Activated T-helper 1 cell treated with anti-CD3 and anti-CD28 coated beads, Interleukin-12 subunit alpha, Interleukin-12 subunit beta, Interleukin-2, Interleukin-4 antibody, amounts not matched to agents 30 ng/mL and 10 ng/mL and 1 ng/mL, durations not matched to agents 14 hours and 24 hours and 36 hours (primary cell): ENCODE measurements at places on chromosomes 6 and 20.

- no peak overlapping the region for H3K4me3 ChIP-seq
- no peak overlapping the region for H3K27ac ChIP-seq
- peaks cover 3% of the 10 kb centered on the region for H3K27me3 ChIP-seq
- peak; percentile 62 for DNase-seq
- peaks cover 3% of the 10 kb centered on the region for H3K36me3 ChIP-seq
Measured at GRCh38 chr6:5030596-5031136, 26.8 kb upstream of the RPP40 start.

DNA sequence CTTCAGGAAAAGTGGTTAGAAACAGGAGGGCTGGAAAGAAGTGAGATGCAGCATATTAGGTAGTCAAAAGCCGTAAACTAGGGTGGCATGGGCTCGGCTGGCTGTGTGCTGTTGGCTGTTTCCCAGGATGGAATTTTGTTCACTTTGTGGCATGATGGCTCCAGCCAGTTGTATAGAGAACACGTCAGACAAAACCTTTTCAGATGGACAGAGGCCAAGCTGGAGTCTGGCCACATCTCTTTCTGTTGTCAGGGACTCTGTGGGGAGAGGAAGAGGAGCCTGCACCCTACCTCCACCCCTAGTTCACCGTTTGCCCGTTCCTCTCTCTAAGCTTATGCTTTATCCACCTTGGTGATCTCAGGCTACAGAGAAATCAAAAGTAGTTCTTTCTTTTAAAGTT, 22.0 kb downstream of the C6orf89 start:
- H3K27ac ChIP-seq = no peak overlapping the region
- peaks cover 42% of the 10 kb centered on the region for H3K4me1 ChIP-seq
- H3K27me3 ChIP-seq = no peaks in the 10 kb centered on the region
- H3K4me3 ChIP-seq = no peak overlapping the region
- DNase-seq = no peak

DNA sequence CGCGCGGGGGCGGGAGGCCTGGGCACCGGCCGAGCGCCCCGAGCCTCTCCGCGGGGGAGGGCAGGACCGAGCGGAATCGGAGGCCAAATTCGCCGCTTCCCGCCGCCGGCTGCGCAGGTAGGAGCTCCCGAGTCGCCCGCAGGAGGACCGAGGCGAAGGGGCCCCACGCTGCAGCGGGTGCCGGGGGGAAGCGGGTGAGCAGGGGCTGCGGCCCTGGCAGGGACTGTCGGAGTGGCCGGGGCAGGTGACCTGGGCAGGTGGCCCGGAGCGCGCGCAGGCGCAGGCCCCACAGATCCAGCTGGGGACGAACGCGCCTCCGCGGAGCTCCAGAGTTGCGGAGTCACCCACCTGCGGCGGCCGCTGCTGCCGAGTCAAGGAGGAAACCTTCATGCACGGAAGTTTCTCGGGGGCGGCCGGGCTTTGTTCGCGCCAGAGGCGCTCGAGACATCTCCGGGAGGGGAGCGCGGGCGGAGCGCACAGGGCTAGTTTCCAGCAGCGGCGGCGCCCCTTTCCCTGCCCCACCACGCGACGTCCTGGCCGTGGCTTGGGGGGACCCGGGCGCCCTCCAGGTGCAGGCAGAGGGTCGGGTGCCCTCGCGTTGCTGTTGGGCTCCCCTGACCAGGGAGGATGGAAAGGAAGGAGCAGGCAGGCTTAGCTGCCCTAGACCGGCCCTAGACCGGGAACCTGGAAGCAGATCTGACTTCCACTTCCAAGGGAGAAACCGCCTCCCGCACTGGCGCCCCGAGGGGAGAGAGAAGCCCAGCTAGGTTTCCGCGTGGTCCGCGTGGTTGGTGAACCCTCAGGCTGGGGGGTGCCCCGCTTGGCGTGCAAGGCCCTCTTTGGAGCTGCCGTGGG, 590 bp downstream of the SLCO4A1 start:
- H3K27me3 ChIP-seq = peaks cover 10% of the 10 kb centered on the region
- peak; percentile 59 for DNase-seq
- no peak overlapping the region for H3K27ac ChIP-seq
- peak overlapping the region; percentile 85 for H3K4me3 ChIP-seq
- H3K4me1 ChIP-seq = peaks cover 16% of the 10 kb centered on the region

GRCh38 chr20:21432911-21433310, 35.6 kb upstream of the NKX2-4 start:
- H3K27me3 ChIP-seq = peaks cover 20% of the 10 kb centered on the region
- H3K4me3 ChIP-seq = no peak overlapping the region
- no peaks in the 10 kb centered on the region for H3K36me3 ChIP-seq
- H3K27ac ChIP-seq = no peak overlapping the region
- H3K4me1 ChIP-seq = no peaks in the 10 kb centered on the region

- H3K4me3 ChIP-seq = no peak overlapping the region
- no peaks in the 10 kb centered on the region for H3K4me1 ChIP-seq
- no peak for DNase-seq
- H3K27me3 ChIP-seq = no peaks in the 10 kb centered on the region
- no peaks in the 10 kb centered on the region for H3K36me3 ChIP-seq
Measured at GRCh38 chr6:51411496-51412125, 592.9 kb downstream of the TFAP2B start.

GRCh38 chr20:34328928-34329677, 25.9 kb upstream of the AHCY start:
- H3K4me1 ChIP-seq = no peaks in the 10 kb centered on the region
- H3K4me3 ChIP-seq = no peak overlapping the region
- no peaks in the 10 kb centered on the region for H3K36me3 ChIP-seq
- H3K27me3 ChIP-seq = no peaks in the 10 kb centered on the region

- peaks cover 22% of the 10 kb centered on the region for H3K27me3 ChIP-seq
- no peak overlapping the region for H3K27ac ChIP-seq
- no peak overlapping the region for H3K4me3 ChIP-seq
Measured at GRCh38 chr6:106927531-106928398, 46.8 kb downstream of the CD24 start.

DNA sequence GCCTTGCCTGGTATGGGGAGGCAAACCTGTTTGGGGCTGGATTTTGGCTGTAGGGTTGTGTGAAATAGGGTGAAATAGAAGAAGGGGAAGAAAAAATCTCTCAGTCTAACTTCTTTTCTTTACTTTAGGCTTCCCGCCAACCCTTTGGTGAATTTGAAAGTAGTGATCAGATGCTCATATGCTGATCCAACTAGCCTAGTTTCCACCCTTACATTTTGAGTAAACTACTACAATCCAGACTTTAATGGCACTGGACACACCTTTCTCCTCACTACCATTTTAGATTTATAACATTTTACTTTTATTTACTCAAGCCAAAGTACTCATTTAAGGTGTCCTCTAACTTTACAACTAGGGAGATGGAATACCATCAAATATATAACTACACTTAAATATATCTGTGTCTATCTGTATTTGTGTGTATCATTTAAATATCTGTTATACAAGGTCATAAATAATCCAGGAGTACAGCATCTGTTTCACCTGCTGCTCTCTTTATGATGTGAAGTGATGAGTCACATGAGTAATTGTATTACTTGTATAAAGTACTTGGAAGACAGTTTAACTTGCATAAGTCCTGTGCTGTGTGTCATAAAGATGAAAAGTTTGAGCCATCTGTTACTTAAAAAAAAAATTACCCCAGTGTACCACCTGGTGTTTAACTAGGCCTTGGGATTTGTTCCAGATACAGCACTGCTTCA, 172.1 kb downstream of the CDKAL1 start:
- H3K4me3 ChIP-seq = no peak overlapping the region
- H3K36me3 ChIP-seq = peaks cover 2% of the 10 kb centered on the region
- no peak for DNase-seq
- H3K4me1 ChIP-seq = peaks cover 52% of the 10 kb centered on the region
- H3K27ac ChIP-seq = no peak overlapping the region

GRCh38 chr6:74213995-74214394, 518.0 kb downstream of the CD109 start:
- H3K27ac ChIP-seq = no peak overlapping the region
- H3K4me3 ChIP-seq = no peak overlapping the region
- H3K36me3 ChIP-seq = no peaks in the 10 kb centered on the region
- no peaks in the 10 kb centered on the region for H3K4me1 ChIP-seq

DNA sequence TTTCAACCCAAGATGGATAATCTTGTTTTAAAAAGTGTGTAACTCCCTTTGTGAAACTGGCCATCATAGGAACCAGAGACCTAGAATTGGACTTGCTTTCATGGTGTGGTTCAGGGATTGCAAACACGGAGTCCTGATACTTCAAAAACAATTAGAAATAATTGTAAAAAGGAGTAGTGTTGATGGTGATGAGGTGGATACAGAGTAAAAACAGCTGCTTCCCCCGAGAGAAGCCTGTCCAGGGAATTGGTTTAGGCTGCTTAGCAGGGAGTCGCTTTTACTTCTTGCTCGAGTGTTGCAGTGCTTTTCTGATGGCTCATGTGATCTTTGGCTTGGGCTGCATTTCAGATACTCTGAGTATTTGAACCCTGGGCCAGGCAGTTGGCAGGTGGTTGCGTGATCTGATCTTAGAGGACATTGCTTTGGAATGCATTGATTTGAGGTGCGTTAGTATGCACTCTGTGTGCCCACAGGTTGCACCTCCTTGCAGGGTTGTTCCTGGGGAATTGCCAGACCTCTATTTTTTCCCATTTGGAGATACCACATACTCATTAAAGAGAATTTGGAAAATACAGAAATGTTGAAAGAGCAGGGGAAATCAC, 19.5 kb downstream of the KIF3B start:
- peaks cover 11% of the 10 kb centered on the region for H3K36me3 ChIP-seq
- DNase-seq = no peak
- no peak overlapping the region for H3K27ac ChIP-seq
- H3K4me1 ChIP-seq = peaks cover 48% of the 10 kb centered on the region
- H3K4me3 ChIP-seq = no peak overlapping the region
- H3K27me3 ChIP-seq = no peaks in the 10 kb centered on the region

DNA sequence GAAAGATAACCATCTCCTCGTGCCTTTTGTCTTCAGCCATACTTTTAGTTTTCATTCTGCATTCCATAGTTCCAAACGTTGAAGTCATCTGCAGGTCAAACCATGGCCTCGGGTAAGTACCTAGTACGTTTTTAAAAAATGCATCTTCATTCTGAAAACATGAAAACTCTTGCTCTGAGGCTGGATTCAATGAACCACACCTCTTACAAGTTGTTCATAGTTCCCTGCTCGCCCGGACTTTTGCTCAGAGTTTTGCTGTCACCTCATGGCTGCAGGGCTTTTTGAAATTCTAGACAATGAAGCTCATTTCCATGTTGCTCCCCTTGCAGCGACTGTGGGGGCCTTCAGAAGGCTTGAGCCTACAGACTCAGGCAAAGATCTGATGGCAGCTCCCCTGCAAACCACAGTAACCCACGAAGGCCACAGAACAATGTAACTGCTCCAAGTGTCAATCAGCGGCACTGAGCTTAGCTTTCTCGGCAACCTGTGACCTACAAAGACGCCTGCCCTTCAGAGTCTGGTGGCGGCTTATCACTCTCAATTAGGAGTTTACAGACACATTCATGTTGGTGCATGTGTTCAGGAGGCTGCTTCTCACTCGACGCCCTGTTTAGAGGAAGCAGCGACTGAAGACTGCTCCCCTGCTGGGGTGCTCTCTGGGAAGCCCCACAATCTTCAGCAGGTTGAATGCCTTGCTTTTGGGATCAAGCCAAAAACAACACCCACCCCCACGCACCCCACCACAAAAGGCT, 61.2 kb downstream of the FOXC1 start:
- no peak overlapping the region for H3K4me3 ChIP-seq
- no peak overlapping the region for H3K27ac ChIP-seq
- no peaks in the 10 kb centered on the region for H3K36me3 ChIP-seq

DNA sequence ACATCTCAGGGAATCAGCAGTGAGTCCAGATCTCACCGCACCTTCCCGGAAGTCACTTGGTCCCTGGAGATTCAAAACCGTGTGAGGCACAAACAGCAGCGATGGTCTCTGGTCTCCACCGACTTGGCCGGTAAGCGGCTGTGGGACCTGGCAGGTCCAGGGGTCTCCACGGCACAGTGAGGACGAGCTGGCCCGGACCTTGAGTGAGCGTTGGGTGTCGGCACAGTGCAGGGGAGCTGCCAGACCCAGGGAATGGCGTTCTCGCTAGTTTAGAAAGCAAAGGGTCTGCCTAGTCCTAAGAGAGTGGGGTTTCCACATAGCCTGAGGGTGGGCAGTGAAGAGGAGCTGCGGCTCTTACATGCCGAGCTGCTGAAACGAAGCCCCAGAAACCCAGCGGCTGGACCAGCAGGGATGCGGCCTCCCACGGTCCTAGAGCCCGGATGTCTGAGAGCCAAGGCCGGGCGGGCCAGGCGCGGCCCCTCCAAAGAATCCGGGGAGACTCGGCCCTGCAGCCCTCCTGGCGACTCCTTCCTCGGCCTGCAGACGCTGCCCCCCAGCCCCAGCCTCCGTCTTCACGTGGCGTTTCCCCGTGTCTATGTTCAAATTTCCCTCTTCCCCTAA, 185.0 kb downstream of the ERMARD start:
- H3K27ac ChIP-seq = no peak overlapping the region
- H3K36me3 ChIP-seq = no peaks in the 10 kb centered on the region
- H3K4me3 ChIP-seq = no peak overlapping the region
- DNase-seq = no peak
- H3K27me3 ChIP-seq = no peaks in the 10 kb centered on the region

DNA sequence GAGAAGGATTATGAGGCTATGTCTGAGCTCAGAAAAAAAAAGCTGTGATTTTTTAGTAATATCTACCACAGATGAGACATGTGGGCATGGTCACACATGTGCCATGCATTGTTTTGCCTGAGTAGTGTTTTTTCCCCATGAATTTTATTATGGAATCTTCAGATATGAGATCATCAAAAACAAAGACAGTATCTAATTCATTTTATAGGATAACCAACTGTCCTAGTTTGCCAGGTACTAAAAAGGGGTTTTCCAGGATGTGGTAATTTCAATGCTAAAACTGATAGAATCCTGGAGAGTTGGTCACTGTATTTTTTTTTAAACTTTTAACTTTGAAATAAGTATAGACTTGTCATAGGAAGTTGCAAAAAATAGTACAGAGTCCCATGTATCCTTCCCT, 127.4 kb upstream of the MAP3K7 start:
- no peak overlapping the region for H3K27ac ChIP-seq
- no peak for DNase-seq
- H3K27me3 ChIP-seq = peaks cover 17% of the 10 kb centered on the region
- no peaks in the 10 kb centered on the region for H3K36me3 ChIP-seq

GRCh38 chr6:29230666-29231065, 60.0 kb downstream of the OR2J2 start:
- H3K4me1 ChIP-seq = no peaks in the 10 kb centered on the region
- no peaks in the 10 kb centered on the region for H3K36me3 ChIP-seq
- DNase-seq = no peak
- H3K27me3 ChIP-seq = peaks cover 10% of the 10 kb centered on the region
- no peak overlapping the region for H3K4me3 ChIP-seq
- no peak overlapping the region for H3K27ac ChIP-seq

DNA sequence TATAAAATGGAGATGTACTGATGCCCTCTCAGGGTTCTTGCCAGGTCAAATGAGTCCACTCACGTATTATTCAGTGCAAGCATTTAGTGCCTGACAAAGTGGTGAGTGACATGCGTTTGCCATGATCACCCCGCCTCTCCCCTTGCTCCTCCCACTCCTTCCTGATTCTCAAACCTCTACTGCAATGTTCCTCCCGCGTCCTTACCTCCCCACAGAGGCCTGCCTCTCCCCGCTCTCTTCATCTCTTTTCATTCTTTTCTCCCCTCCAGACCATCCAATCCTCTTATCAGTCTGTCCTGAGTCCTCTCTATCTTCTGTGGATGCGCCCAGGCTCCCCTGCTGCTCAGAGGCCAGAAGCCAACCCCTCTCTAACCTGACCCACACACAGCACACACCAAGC, 40.7 kb downstream of the KCNK5 start:
- H3K27me3 ChIP-seq = no peaks in the 10 kb centered on the region
- peaks cover 45% of the 10 kb centered on the region for H3K36me3 ChIP-seq
- peak overlapping the region; percentile 27 for H3K27ac ChIP-seq
- no peak for DNase-seq
- peak overlapping the region; percentile 45 for H3K4me3 ChIP-seq
